Neural crest cell (in vitro differentiated cells): ENCODE measurements at places on chromosomes 4 and X.

GRCh38 chr4:78293821-78294301 is 236.7 kb downstream of the FRAS1 start:
- DNase-seq: no peak

GRCh38 chr4:165464813-165465381 is 86.1 kb downstream of the CPE start:
- DNase-seq: no peak

DNA sequence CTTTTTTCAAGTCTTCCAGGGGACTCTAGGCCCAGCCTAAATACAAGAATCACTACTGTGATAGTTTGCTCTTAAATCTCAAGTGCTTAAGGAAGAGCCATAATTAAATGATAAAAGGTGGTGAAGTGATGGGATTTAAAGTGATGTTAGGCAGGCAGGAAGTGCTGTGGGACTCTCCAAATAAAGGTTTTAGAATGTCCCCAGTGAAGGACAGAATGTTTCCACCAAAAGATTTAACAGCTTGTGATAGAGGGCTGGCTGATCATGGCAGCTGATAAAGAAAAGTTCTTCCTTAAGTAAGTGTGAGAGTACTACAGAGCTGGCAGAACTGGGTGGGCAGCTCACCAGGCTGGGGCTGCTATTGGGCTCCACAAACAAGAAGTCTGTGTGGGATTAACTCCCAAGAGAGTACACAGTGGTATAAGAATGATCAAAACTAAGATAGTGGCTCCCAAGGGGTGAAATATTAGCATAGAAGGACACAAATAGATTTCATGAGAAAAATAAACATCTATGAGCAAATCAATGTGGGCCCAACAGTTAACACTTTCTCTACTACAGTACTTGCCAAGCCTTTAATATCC is 637.2 kb upstream of the CPEB2 start:
- no peak for DNase-seq

DNA sequence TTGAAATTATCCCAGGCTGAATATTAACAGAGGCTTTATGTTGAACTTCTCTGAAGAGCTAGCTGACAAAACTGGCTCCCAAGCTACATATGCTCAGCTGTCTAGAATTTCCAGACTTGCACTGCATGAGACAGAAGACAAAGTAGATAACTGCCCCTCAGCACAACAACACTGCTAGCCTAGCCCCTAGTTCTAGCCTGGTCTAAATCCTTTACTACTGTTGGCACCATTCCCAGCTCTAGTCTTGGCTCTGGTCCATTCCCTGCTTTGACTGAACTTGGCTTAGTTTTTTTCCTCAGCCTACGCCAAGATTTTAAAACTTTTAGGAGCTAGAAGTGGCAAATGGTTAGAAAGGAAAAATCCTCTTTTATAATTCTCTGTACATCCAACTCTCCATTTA is 7.6 kb upstream of the OPHN1 start:
- no peak for DNase-seq

- DNase-seq: no peak
Measured at GRCh38 chrX:130005089-130005807, 22.8 kb downstream of the BCORL1 start.

GRCh38 chr4:48491514-48492176 is 1.6 kb downstream of the ZAR1 start:
- no peak for DNase-seq

DNA sequence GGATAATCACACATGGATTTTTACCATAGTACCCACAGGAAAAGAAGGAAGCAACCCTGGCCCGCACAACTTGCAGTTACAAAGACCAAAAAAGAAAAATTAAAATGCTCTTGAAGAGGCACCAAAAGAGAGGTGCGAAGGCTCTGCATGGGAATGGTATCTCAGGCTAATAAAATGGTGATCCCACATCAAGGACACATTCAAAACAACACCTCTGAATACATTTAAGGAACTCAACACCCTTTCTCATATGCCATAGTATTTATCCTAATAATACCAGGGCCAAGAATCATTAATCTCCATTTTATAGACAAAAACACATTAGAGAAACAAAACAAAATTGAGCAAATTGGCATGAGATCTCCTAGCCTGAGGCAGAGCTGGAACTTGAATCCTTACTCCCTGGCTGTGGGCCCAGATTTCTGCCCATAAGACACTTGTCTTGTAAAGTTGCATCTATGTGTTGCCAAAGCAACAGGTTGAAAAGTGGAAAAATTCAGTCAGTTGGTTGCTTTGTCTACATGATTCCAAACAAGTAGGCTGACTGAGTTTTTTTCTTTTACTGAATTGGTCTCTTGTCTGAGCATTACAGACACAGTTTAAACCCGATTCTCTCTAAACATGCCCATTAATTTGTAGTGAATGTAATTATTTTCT is 33.5 kb downstream of the GUCY2F start:
- no peak for DNase-seq

DNA sequence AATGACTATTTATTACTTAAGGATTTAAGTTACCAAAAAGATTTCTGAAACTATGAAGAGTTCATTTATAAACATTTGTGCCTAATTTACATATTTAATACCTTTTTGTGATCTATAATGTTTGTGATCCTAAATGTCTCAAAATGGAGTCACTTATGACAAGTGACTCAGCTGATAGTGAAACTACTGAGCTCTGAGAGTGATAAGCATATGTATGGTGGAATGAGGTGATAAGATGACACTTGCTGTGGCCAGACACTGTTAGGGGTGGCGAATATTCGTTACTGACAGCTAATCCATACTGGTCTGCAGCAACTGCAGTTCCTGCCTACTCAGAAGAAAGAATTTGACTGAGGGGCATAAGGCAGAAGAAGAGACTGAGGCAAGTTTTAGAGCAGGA is 5.5 kb upstream of the NXF3 start:
- no peak for DNase-seq

- DNase-seq: peak; percentile 9
Measured at GRCh38 chr4:7910952-7911578, 28.6 kb downstream of the AFAP1 start.

- DNase-seq: no peak
Measured at GRCh38 chrX:37314531-37314930, 34.6 kb upstream of the PRRG1 start.

DNA sequence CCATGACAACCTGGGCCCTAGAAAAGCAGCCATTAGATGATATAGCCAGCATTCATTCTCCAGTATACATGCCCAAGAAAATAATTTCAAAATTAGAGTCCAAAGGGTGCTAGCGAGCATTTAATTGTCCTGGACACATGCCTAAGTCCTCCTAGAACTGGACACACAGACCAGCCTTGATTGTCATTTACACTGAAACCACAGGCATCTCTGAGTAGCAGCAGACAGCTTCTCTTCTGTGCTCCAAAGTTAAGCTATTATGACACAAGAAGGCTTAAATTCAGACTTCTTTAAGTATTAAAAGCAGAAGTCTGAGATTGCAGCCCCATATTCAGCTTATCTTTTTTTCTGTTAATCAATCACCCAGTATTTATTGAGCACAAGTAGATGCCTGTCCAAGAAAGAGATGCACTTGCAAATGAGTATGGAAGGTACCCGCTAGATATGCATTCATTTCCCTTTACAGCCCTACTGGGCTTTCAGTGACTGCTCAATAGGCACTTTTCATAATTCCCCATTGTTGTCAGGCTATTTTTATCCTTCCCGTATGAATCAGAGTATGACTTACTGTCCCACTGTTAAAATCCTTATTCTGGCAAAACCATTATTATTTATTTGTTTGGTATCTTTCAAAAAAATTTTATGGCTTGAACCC is 374.1 kb downstream of the FBXW7 start:
- DNase-seq: no peak

GRCh38 chrX:38699696-38700095 is 101.6 kb upstream of the MID1IP1 start:
- no peak for DNase-seq

DNA sequence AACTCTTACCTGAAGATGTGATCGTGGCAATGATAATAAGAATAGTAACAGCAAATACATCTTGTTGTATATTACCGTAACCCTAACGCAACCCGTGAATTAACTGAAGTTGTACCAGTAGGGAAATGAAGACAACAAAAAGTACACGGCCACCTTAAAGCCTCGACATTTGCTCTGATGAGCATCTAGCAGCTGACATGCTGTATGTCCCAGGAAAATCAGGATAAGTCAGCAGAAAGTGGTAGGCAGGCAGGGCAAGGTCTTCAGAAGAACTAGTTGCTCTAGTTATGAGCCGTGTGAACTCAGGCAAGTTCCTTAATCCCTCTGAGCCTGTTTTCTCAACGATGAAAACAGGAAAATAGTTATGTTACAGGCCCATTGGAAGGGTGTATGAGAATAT is 7.7 kb upstream of the ASB5 start:
- no peak for DNase-seq

GRCh38 chrX:149461746-149462145 is 43.4 kb downstream of the IDS start:
- DNase-seq: no peak

- DNase-seq: no peak
Measured at GRCh38 chrX:41599507-41599906, 89.3 kb upstream of the GPR34 start.

DNA sequence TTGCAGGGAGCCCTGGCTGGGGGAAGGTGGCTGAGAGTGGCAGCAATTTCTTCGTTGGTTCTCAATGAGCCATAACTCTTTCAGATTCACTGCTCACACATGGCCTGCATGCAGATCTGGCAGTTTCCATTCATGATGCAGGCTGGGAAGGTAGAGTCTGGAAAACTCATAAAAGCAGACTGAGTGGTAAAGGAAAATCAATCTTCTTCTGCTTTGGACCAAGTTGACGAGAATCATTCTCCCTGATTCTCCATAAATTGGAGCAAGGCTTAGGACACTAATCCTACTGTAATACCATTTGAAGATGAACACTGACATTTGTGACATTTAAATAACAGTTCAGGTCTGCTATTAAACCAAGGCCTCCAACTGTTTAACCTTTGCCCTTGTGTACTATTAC is 35.3 kb upstream of the HAND2 start:
- DNase-seq: no peak

DNA sequence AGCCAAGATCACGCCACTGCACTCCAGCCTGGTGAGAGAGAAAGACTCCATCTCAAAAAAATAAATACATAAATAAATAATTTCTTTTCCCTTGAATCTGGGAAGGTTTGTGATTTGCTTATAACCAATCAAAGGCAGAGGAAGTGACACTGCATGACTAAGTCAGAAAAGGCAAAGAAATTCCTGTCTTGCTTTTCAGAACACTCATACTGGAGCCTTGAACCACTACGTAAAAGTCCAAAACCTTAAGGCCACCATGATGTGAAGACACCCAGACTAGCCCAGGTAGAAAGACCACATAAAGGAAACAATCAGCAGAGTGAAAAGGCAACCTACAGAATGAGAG is 36.6 kb downstream of the TMEM156 start:
- DNase-seq: no peak
